AG10803 (cell line): ENCODE measurements at places on chromosomes 4 and X.
A peak's percentile ranks its signal among the peaks of the same experiment; 100 is the strongest.

GRCh38 chrX:15468036-15468435 is 25.1 kb downstream of the PIR start:
- peak; percentile 65 for DNase-seq

DNA sequence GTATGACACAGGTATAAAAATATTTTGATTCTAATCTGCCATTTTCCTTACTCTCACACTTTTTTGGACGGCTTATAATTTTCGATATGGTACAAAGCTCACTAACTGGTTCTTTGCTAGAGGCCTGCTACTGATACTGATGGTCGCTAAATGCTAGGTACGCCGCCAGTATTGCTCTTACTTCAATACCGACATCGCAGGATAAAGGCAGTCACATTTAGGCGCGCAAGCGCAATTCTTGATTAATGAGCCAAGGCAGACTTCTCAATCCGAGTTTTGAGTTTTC is 557 bp upstream of the USP38 start:
- no peak for DNase-seq

- no peak for DNase-seq
Observed at GRCh38 chr4:73275318-73275654, 16.7 kb upstream of the ANKRD17 start.

DNA sequence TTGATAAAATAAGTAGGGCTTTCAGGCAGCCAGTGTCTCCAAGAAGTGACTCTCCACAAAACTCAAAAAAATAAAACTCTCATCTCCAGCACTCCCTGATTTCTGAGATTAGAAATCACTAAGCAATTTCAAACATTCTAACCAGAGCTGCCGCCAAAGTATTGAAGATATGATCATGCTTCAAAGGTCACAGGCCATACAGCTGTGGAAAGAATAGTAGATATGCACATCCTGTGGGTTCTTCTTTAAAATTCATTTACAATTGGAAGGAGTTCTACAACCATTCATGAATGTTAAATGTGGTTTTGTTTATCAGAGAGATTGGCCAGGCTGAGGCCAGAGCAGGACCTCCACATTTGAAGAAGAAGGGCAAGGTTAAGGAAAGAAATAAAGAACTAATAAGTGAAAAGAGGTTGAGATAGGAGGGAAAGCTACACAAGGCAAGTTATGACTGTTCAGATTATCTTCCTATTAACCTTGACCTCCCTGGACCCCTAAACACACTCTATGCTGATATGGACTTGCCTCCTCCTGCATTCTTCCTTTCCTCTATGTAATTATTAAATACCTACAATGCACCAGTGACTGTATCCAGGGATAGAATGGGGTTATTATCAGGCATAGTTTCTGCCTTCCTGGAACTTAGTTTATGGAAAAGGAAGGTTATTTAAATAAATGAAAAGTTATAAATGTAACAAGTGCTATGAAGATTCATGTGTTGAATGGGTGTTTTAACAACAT is 56.4 kb downstream of the USP38 start:
- no peak for DNase-seq

GRCh38 chr4:41814565-41814964 is 66.0 kb upstream of the PHOX2B start:
- DNase-seq = peak; percentile 29

GRCh38 chr4:138164208-138164607 is 77.9 kb downstream of the SLC7A11 start:
- no peak for DNase-seq

DNA sequence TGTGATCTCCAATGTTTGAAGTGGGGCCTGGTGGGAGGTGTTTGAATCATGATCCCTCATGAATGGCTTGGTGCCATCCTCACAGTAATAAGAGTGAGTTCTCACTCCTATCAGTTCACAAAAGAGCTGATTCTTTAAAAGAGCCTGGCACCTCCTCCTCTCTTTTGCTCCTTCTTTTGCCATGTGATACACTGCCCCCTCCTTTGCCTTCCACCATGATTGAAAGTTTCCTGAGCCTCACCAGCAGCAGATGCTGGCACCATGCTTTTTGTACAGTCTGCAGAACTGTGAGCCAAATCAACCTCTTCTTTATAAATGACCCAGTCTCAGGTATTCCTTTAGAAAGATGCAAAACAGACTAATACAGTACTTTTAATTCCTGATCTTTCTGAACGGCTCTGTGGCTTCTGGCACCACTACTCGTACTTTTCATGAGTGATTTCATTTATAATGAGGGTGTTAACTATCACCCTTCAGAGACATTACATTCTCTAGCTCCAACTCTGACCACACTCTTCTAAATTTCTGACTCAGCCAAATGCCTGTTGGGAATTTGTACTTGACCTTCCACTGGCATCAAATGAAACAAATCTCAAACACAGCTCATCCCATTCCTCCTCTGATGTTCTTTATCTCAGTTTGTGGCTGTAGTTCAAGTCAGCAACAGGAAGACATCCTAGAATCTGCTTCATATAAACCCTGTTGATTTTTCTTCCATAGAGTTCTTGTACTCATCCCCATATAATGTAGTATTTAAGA is 4.2 kb downstream of the UFSP2 start:
- peak; percentile 49 for DNase-seq

DNA sequence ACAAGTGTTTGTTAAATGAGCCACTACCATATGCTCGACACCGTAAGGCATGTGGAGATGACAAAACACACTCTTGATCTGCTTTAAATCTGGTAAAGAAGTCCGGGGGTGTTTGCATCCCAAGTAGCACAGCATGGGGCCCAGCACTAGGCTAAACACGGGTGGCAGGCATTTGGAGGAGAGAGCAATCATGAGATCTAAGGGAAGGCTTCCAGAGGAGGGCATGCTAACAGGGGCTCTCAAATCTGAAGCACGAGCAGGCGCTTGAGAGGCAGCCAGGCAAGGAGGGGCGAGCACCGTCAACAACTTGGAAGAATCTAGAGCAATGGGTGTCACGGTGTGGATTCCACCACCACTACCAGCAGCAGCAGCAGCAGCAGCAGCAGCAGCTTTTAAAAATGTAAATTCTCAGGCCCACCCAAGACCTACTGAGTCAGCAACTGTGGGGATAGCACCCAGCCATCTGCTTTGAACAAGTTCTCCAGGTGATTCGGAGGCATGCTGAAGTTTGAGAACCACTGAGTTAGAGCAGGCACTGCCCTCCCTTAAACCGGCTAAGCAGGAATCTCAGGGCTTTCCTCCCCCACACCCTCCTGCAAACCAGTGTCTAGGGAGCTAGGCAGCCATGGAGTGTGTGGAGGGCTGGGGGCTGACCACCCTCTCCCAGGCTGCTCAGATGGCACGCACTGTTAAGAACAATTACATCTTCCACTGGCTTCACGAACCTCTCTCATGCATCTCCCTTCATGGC is 70.2 kb upstream of the MAP3K15 start:
- no peak for DNase-seq

- no peak for DNase-seq
Observed at GRCh38 chr4:24137671-24138601, 248.1 kb upstream of the PPARGC1A start.

DNA sequence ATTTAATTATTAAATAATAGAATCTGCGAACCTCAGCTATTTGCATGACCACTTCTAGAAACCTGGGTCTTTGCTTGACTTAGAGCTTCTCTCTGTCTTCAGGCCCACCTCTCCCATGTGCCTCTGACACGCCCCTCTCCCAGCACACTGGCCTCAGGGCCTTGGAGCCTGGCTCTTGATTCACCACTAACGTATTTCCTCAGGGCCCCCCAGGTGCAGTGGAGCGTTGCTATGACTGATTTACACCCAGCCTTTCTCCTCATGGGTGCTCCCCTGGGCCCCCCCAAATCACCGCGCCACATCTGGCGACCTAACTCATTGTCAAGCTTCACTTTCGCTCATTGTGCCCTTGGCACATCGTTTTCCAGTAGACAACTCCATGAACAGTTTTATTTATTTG is 37.9 kb upstream of the TENM3 start:
- no peak for DNase-seq

DNA sequence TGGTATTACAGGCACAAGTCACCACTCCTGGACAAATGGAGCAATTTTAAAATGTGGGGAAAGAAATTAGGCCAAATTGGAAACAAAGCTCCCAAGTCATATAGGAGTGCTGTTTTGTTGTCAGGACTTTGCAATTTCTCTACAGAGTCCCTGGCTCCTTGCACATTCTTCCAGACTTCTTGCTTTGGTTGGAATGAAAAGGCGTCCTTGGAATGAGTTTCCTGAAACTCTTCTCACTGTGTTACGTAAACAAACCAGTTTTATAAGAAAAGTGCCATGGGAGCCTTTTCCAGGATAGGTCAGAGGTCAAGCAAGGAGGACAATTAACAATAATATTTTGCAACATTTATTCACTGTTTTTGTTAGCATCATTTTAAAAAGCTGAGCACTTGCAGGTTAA is 32.4 kb upstream of the KIT start:
- DNase-seq = peak; percentile 30

- no peak for DNase-seq
Observed at GRCh38 chrX:33183361-33183760, 28.0 kb downstream of the DMD start.

- DNase-seq = peak; percentile 53
Observed at GRCh38 chr4:54662901-54663585, 5.3 kb downstream of the KIT start.

- no peak for DNase-seq
Observed at GRCh38 chr4:46894826-46895225, 14.2 kb downstream of the COX7B2 start.

GRCh38 chr4:152696764-152697261 is 17.0 kb upstream of the TMEM154 start:
- DNase-seq = no peak

DNA sequence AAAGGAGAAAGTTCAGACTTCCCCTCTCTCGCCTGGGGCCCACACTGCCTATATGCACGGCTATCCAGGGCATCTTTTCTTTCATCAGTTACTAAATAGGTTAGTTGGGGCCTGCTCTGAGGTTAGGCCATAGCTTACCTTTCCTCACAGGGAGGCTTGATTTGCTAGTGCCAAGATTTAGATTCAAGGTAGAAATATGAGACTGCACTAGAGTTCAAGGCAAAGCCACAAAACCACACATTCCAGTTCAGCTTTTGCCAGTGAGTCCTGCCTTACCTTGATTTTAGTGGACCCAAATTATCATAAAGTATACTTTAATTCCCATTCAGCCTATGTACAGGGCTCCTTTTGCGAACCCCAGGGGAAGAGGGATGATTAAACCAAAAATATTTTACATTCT is 762.8 kb downstream of the PDHA2 start:
- DNase-seq = no peak

DNA sequence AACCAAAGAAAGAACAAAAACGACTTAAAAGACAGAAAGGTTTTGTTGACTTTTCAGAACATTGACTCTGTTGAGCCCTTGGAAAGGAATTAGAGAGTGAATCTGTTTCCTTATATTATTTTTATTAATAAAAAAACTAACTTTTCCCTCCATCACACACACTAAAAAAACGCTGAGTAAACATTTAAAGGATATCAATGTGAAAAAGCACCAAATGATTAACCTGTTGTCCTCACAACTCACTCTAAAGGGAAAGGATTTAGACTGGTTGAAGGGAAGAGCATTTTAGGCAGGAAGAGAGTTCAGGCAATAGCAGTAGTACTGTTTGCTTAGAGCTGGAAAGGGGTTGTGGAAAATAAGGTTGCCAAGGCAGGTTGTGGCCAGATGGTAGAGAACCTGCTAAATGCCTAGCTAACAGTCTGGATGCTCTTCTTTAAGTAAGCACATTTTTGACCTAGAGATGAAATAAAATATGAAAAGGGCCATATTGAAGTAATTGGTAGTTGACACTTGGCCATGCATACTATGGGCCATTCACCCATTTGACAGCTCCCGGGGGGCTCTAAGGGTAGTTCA is 98.0 kb upstream of the NDP start:
- peak; percentile 30 for DNase-seq

DNA sequence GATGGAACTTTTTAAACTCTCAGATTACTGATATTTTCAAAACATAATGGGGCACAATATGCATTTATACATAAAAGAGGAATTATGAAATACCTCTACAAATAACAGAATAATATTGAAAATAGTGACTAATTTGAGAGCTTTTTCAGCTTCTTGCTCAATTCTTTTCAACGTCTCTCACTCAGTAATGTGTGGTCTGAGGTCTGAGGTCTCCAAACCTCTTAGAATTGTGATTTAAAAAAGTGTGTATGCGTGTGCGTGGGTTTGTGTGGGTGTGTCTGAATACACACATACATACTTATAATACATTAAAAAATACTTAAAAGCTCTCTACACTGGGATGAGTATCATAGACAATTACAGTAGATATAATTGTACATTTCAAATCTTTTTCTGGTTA is 7.9 kb downstream of the NDNF start:
- DNase-seq = peak; percentile 17

DNA sequence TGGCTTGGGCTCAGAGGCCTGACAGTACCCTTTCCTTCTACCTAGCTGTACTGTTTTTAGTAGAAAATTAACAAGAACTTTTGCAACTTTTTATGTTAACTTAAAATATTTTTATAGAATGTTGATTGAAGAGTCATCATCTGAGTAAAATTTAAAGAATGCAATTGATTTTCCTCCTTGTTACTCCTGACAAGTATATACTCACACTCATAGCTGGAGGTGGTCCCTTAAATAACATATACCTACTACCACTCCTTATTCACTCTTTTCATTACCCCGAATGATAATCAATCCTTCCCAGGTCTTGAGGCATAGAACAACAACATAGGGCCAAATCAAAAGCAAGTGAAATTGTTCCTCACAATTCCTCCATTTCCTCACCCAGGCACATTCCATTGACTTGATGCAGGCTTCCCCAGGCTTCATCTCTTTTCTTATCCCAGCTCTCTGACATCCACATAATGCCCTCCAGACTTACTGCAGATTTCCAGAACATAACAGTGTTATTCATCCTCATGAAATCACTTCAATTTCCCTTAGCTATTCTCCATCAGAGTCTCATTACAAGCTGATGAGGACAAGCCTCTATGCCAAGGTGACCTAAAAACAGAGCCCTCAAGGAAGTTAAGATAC is 73.2 kb upstream of the ANXA10 start:
- DNase-seq = no peak

DNA sequence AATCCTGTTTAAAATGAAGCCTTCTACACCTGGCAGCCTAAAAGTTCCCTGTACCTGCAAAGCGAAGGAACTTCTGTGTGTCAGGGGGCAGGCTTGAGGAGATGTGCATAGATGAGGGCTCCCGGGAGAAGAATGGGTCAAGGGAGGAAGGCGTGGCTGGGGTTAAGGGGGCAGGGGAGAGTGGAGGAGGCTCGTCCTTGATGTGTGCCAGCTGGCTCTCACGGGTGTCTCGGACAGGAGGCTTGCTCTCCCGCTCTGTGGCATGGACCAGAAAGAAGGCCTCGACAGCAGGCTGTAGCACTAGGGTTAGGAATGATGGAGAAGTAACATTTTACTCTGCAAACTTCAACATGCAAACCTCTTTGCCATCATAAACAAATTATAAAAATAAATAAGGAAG is 104.6 kb upstream of the HSD17B10 start:
- DNase-seq = no peak

DNA sequence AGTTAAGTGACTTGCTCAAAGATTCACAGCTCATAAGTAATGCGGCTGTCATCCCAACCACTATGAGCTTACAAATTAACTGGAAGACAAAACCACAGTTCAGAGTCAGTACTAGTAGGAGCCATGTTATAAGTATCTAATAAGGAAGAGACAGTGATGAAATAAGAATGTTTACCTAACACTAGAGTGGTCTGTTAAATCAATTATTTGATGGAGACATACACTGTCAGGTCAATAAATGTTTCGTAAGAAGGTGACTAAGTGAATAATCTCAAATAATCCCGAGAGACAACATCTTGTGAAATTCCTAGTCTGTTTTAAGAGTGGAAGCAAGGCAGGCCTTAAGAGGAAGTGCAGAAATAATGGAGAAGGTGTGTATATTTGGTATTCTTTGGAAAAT is 25.8 kb upstream of the AMELX start:
- peak; percentile 11 for DNase-seq

- peak; percentile 31 for DNase-seq
Observed at GRCh38 chrX:46433892-46434291, 111.3 kb downstream of the ZNF674 start.
